NCI-H187 (cell line): ENCODE measurements at places on chromosomes 2 and 18.

GRCh38 chr18:9865764-9866490, 19.8 kb upstream of the TXNDC2 start:
- no peak for DNase-seq

- no peak for DNase-seq
Observed at GRCh38 chr2:64212801-64213321, 68.6 kb upstream of the PELI1 start.

DNA sequence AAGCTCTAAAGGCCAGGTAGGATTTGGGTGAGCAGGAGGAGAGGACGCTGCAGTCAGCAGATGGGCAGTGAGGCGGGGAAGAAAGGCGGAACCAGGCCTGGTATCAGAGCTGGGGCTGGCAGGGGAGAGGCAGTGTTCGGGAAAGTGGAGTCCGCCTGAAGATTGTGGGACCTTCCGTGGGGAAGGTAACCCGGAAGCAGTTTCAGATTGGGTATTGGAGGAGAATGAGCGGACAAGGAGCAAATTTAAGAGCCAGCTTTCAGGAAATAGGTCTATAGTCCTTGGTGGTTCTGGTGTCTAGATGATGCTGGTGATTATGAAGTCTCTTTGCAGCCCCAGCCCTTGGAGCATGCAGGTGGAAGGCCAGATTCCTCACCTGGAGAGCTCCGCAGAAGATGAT, 51.0 kb downstream of the TCF7L1 start:
- DNase-seq: no peak

GRCh38 chr2:105498281-105498846, 99.5 kb upstream of the FHL2 start:
- no peak for DNase-seq

GRCh38 chr2:71521436-71521950, 68.1 kb downstream of the DYSF start:
- DNase-seq: no peak
